ENCODE measurements at places on chromosomes 1 and 21. TPM values are rescaled to one million over a fixed set of nuclear protein-coding genes. Genes with fewer than 3 reads are reported as not detected.

BTBD19 gene
- total RNA-seq: 21.4 TPM

IQGAP3 gene
- total RNA-seq: 3.5 TPM

RPL11 gene
- 693 TPM for total RNA-seq

GRCh38 chr1:220255204-220255603 is 17.0 kb downstream of the RAB3GAP2 start:
- DNase-seq: no peak

DNA sequence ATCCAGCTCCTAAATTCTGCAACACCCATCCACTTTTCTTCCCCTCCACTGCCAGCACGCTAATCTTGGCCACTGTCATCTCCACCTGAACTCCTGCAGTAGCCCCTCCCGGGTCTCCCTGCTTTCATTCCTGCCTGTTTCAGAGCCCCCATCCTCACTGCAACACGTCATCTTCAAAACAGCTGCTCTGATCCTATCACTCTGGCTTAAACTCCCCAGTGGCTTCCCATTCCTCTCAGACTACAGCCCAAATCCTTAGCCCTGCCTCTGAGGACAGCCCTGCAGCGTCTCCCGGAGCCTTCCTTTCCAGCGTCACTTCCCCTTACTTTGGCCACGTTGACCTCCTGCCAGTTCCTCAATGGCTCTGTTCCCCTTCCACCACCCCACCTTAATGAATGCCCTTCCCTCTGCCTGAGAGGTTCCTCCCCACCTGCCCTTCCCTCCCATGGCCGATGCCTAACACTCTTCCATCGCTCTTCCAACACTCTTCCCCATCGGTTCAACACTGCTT is 22.9 kb upstream of the IFNAR2 start:
- DNase-seq: no peak

DNA sequence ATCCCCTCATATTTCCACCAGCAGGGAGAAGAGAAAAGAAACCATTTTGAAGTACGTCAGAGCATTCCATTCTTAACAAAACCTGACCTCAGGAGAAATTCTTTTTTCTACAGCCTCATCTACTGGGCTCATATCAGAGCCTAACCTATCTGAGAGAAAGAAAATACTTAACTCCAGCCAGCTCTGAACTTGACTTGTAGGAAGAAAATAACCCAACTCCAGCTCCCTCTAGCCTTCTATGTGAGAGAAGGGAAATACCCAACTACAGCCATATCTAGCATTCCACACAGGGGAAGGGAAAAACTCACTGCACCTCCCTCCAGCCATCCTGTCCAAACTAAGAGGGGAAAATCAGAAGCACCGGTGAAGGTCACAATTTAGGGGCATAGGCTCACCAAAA is 57.7 kb downstream of the SPATA6 start:
- no peak for DNase-seq

DNA sequence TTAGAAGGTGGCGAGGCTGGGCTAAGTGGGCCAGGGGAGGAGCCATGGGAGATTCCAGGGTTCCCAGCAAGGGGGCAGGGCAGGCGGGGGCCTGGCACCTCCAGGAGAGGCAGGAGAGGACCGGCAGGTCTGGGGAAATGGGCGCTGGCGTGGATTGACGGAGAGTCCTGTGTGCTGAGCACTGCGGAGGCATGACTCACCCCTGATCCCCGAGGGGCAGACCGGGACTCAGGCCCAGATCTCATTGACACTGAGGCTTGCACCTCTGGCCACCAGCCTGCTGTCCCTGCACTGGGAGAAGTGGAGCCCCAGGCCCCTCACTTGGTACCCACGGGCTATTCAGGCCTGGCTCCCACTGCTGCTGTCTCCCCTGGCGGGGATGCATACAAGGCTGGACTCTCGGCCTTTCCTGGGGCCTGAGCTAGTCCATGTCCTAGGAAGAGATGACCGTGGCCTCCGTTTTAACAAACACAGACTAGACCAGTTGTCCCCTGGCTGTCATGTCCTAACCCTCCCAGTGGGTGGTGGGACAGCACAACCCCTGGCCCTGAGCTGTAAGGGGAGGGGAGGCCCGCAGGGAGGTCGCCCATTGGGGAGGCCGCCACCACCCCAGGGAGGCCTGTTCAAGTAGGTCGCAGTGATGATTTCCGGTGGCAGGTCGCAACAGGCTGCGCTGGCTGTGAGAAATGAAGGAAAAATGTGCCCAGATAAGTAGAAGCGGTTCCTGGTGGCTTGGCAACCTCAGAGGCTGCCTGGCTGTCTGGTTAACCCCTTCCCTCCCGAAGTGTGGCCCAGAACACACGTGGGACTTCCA is 39.7 kb downstream of the RIPK4 start:
- DNase-seq: peak; percentile 97

- peak; percentile 91 for DNase-seq
Measured at GRCh38 chr1:156371553-156372264, 2.7 kb downstream of the RHBG start.

- DNase-seq: peak; percentile 88
Measured at GRCh38 chr1:1205769-1206375, 520 bp downstream of the TNFRSF18 start.

- no peak for DNase-seq
Measured at GRCh38 chr1:200774735-200775444, 36.2 kb downstream of the CAMSAP2 start.

DNA sequence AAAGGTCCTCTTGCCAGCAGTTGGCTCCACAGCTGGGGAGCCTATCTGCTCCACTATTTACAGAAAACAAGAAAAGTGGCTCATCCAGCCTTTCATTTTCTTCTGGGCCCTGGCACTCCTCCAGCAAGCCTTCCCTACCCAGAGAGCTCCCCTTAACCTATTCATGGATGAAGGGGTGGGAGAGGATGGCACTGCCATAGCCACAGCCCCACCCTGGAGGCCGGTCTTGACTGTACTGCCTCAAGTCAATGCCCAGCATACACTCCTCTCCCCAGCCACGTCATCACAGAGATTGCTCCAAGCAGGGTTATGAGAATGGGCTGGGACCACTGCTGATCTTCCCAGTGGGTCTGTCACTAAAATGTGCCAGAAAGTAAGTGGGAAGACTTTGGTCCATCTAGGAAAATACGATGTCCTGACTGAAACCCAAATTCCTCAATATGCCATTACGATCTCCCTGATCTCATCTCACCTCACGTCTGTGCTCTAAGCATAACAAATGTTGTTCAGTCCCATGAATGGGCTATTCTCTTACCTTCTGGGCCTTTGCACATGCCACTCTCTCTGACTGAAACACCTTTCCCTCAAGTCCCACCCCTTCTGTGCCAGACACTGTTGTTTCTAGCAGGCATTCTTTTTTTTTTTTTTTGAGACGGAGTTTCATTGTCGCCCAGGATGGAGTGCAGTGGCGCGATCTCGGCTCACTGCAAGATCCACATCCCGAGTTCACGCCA is 21.4 kb upstream of the PTAFR start:
- DNase-seq: no peak
